ENCODE measurements at places on chromosomes 2 and 18.

DNA sequence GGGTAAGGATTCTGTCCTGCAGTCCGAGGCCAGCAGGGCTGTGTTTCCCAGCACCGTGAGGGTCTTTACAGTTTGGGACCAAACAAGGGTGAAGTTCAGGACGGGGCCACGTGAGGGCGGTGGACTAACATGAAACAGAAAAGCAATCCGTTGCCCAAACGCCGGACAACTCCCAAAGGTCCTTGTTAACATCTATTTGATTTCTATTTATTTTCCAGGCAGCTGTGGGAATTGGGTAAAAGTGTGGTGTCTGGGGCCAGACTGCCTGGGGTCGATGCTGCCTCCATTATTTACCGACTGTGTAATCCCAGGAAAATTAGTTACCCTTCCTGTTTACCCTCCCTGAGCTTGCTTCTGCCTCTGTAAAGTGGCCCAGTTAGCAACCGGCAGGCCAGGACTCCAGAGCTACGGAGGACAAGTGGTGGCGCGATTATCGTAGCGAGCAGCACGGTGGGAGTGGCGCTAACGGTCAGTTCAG lies 66.3 kb upstream of the TCF7L1 start:
- no peak for DNase-seq

DNA sequence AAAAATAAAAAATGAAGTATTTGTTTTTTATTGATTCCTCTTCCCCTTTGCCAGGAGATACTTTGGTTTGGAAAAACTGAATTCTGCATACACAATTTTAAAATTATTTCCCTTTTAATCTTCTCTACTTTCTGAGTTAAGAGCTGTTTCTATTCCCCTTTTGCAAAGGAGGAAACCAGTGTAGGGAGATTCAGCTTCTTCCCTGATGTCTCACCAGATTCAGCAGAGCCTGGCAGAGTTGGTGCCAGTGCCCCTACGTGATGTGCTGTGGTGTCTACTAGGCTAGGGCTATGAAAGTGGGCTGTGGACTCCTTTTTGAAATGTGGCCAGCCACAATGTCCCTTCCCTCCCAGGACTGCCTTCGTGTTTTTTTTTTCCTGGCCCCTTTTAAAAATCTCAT lies 2.4 kb downstream of the RPE start:
- no peak for DNase-seq

- DNase-seq, result no peak
Observed at GRCh38 chr2:136424112-136424511, 306.2 kb upstream of the CXCR4 start.

DNA sequence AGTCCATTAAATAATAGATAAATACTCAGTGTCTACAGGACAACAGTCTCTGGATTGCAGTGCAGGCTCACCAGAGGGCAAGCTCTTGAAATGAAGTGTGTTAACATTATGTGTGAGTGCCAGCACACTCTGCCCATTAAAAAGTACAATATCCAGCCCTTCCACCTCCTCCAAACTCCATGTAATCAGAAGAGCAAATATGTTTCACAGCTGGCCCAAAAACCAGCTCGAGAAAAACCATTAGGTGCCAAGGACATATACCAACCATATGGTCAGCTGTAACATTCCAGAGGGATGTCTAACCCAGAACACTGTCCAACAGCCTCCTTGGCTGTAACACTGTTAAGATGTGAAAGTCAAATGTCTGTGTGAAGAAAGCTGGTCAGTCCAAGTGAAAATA lies 112.2 kb downstream of the ZNF385B start:
- no peak for DNase-seq

GRCh38 chr18:79529991-79530390 lies 134.3 kb downstream of the NFATC1 start:
- DNase-seq, result no peak

DNA sequence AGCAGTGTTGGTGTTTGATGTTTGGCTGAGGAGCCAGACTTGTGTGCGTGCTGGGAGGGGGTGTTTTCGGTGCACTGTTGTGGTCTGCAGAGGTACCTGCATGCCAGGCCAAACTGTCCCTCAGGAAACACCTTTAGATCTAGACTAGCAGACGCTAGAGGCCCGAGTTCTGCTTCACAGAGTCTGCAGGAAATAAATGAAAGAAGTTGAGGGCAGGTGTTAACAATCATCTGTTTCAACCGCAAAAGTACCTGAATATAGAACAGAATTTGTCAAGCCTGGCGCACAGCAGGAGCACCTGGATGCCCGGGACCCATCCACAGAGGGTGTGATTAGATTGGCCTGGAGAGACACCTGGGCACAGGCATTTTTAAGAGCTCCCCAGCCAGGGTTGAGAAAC lies 40.5 kb upstream of the REL start:
- DNase-seq, result no peak

GRCh38 chr2:137173463-137173862 lies 408.1 kb downstream of the THSD7B start:
- no peak for DNase-seq

- DNase-seq, result no peak
Observed at GRCh38 chr2:23691106-23691470, 235.8 kb downstream of the ATAD2B start.

GRCh38 chr2:142974288-142975024 lies 97.0 kb downstream of the KYNU start:
- DNase-seq, result no peak

DNA sequence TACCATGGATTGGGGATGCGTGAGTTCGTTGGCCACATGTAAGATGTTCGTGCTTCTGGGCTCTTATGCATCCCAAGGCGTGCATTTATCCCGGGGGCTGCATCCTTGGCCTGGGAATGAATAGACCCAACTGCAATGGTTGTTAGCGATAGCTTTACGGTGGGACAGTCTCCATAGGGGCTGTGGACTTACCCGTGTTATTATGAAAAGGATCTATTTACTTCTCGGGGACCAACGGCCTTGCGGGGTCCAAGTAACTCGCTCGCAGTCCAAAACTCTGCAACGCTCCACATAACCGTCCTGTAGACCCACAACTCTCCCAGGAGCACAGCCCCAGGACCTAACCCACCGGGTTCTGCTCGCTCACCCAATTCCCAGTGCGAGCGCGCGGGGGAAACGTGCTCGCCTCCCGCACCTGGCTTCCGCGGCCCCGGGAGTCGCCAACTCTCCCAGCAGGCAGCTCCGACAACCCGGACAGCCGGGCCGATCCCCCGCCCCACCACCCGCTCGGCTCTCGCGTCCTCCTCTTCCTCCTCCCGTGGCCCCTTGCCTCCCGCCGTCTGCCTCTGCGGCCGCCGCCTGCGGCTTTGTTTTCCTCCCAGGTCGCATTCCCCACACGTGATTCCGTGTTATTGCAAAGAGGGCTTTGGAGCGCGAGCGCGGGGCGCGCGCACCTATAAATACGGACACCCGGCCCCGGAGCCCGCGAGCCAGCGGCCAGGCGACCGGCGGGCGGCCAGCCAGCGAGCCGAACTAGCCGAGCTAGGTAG lies at the start of gene CABLES1:
TSS of gene CABLES1 (plus strand) at position 706 of the 770 bp plus-strand sequence. CDS start 278 bp downstream, outside the sequence.
- DNase-seq, result no peak

DNA sequence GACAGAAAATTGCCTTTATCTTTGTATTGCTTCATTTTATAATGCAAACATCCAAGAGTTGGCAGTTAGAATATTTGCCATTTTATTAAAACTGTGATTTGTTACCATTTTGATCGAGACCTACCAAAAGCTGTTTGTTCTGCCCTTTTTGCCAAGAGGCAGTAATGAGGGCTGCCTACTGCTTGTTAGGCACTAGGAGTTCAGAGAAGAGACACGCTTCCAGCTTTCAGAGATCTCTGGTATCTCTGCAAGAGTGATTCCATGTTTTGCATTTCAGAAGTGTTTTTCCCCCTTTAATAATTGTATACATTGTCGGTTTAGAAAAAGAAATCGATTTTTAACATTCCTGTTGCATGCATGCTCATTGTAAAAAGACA lies 628 bp downstream of the MRPL30 start:
- no peak for DNase-seq

- DNase-seq, result peak; percentile 43
Observed at GRCh38 chr2:11829324-11829946, 83.0 kb downstream of the LPIN1 start.

- DNase-seq, result no peak
Observed at GRCh38 chr2:239789711-239790110, 235.4 kb downstream of the NDUFA10 start.

Data from effector CD8-positive, alpha-beta T cell (primary cell).